EH (cell line): ENCODE measurements at places on chromosomes 3 and 15.

GRCh38 chr3:72129501-72130094, 344.6 kb upstream of the PROK2 start:
- no peak for DNase-seq

- no peak for DNase-seq
These were observed 10.5 kb downstream of the WWTR1 start for GRCh38 chr3:149647285-149647684.

DNA sequence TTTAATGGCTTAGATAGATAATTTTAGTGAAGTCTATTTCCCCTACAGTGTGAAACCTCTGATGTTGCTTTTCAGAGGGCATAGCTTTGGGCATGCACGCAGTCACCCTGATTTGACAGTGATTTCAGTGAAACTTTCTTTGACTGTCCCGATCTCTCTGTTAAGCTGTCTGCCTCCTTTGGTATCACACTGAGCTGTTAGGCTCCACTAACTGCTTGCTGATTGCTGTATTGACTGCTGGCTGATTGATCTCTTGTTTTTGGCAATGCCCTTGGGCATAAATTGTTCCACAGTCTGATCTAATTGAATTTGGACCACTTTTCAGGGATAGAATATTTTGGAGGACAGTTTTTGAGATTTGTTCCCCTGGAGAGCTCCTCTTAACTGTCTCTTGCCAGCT, 68.5 kb upstream of the CCDC54 start:
- DNase-seq: no peak

DNA sequence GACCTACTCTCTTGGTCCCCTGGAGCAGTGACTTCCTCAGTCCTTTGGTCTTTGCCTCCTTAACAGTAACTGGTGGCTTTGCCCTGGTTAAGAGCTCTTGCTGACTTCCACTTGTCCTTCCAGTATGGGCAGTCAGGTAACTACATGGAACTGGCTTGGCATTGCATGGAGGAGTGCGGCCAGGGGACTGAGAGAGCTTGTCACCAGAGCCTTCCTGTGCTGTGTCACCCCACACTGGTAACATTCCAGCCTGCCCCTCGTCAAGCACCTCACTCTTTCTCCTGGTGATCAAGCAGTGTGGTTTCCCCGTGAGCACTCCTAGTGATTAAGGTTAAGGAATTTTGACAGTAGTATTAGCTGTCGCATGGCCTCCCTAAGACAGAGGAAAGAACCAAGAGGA, 19.3 kb upstream of the SNX22 start:
- DNase-seq: no peak

DNA sequence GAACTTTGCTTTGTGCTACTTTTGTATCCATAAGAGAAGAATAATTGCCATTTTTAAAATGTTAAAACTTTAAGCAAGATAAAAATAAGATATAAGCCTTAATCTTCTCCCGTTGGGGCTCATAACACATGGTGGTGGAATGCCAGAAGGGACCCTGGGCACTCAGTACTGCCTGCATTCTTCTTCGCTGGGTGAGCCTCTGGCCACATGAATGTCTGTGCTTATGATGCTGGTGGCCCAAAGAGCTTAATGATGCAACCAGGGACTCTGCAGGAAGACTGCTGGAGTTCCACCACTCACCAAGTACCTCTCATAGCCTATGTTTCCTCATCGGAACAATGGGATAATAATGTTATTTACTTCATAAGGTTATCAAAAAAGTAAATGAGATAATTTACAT, 103.6 kb downstream of the ERC2 start:
- DNase-seq: no peak

- DNase-seq: peak; percentile 73
These were observed 44.6 kb downstream of the P3H2 start for GRCh38 chr3:190076136-190076535.

DNA sequence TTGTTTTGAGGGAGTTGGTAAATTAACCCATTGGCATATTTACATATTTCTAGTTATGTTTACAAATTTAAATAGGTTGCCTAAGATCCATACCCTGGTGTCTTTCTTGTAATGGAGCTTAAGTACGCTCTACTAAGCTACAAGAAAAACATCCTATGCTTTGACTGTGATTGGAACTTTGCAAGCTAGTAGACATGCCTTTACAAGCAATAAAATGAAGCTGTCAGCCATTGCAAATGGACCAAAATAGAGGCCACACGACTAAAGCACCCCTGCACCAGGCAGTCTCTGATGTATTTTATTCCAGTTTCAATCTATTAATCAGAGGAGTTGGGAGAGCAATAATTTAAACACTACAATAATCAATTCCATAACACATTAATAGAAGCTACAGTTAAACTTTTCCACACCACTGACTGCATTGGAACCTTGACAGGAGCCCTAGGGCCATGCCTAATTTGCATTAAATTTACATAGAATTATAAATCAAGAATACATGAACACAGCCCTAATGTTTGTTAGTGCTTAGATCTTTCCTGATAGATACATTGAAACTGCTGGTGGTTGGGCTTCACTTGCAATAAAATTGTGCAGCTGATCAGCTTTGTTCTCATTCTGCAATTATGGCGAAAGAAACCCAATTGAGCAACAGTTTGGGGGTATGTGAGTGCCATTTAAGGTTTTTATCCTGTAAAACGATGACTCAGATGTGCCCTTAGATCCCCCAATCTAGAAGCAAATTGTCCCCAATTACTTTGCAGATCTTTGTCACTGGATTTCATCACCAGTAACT, 360.1 kb downstream of the LSAMP start:
- DNase-seq: no peak

- peak; percentile 38 for DNase-seq
These were observed 34.6 kb downstream of the ZNF589 start for GRCh38 chr3:48275287-48276027.

DNA sequence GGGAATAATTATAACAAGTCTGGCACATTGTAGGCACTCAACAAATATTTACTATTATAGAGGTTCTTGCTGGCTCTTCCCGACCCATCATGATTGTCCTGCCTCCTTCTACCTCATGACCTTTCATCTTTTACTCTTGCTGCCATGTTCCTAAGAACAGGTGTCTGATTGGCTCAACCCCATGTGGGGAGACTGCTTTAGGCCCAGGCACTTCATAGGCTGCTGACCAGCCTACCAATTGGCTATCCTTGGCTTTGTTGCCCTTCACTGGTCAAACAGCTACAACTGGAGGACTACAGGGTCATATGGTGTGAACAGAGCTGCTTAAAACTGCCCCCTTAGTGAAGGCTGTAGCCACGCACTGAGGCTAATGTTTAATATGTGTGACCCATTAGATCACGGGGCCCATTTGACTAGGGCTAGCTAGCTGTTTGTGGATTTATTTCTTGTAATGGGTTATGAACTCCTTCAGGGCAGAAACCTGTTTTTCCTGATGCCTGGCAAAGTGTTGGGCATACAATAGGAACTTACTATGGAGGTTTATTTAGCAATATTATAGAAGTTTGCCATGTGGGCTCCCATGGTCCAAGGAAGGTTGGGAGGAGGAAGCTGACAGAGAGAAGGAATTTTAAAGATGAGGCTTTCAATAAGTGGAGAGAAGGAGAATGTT, 239.9 kb upstream of the TBC1D5 start:
- DNase-seq: no peak

- peak; percentile 47 for DNase-seq
These were observed 55.7 kb downstream of the RLBP1 start for GRCh38 chr15:89165677-89166076.

GRCh38 chr15:101492766-101493692, 3.5 kb upstream of the PCSK6 start:
- no peak for DNase-seq

DNA sequence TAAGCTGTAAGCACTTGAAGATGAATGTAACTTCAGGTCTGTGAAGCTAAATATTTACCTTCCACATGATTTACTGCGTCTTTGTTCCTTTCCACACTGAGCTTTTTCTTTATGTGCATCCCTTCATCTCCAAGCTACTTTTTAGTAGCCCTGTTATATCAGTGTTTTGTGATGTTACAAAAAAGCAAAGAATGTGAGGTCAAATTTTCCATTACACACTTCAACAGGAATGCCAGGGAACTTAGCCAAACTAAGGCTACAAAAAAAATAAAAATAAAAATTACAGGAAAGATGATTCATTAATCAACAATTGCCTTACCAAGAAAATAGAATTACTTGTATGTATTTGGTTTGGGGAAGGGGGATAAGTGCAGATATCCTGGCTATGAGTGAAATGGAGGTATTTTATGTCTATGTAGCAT, 73.0 kb downstream of the FILIP1L start:
- peak; percentile 93 for DNase-seq

DNA sequence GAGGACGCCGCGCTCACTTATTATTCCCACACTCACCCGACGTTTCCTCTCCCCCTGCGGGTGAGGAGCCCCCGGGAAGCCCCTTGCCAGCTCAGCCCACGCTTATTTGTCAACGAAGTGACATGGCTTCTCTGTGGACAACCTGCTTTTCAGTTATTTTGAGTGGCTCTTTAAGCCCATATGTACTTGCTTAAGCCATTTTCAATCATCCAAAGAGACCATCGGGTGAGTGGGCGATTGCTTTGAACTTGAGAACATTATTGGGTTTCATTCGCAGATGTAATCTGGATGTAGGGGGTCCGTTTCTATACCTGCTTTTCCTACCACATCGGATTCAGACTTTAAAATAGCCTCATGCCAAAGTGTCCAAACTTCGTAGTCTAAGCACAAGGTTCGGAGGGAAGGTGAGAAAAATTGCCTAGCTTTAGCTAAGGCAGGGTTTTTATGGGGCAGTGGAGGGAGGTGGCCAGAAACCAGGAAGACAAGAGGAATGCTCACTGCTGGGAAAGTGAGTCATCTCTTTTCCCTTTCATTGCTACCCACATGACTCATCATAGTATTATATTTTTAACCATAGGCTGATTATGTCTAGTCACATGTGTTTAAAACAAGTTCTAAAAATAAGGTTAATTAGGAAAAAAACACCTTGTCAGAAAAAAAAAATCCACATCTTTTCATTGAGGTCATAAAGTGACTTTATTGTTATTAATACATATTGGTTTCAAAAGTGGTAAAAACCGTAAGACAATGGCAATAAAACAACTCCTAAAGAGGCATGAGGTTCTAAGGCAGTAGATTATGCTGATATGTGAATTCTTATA, 773.1 kb upstream of the NR2F2 start:
- peak; percentile 97 for DNase-seq

- DNase-seq: no peak
These were observed at the start of gene CD200R1 for GRCh38 chr3:112974894-112975293. Gene CD200R1 (minus strand): TSS chr3:112975103. CDS start chr3:112974857, 246 bp downstream.

DNA sequence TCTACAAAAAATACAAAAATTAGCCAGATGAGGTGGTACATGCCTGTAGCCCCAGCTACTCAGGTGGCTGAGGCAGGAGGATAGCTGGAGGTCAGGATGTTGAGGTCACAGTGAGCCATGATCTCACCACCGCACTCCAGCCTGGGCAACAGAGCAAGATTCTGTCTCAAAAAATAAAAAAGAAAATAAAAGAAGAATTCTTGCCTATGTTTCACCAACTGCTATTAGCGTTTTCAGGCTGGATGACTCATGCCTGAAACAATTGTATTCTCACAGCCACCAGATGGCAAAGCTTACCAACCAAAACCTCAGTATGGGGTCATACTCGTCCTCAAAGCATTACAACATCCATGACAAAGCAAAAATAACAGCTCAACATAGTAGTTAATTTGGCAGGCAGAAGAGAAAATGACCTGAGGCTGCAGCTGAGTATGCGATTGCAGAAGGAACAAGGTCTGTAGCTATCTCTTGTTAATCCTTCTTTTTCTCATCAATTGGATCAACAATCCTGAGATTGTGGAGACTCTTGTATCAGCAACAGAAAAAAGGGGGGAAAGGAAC, 52.2 kb downstream of the TP53BP1 start:
- DNase-seq: peak; percentile 98

DNA sequence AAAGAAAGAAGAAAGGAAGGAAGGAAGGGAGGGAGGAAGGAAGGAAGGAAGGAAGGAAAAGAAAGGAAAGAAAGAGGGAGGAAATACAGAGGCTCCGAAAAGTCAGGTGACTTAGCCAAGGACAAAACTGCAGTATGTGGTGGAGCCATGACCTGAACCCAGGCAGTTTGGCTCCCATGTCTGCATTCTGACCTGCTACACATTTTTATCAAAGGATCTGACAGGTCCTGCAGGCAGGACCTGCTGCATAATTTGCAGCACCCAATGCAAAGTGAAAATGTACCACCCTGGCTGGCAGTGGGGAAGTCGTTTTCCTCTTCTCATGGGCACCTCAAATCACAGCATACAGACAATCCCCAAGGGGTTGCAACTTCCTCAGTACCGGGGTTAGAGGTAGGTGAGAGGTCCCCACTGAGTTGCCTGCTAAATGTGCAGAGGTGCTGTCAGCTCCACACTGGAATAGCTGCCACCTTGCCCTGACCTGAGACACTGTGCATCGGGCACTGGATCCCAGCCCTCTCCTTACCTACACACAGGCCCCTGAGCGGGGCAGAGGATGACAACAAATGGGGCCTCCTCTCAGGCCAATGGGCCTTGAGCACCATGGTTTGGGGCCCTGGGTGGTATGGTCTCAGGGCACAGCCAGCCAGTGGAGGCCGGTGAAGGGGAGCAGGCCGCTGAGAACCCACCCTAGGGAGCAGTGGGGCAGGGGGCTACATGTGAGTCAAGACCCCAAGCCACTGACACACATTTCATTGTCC, 175.1 kb downstream of the SHQ1 start:
- no peak for DNase-seq

DNA sequence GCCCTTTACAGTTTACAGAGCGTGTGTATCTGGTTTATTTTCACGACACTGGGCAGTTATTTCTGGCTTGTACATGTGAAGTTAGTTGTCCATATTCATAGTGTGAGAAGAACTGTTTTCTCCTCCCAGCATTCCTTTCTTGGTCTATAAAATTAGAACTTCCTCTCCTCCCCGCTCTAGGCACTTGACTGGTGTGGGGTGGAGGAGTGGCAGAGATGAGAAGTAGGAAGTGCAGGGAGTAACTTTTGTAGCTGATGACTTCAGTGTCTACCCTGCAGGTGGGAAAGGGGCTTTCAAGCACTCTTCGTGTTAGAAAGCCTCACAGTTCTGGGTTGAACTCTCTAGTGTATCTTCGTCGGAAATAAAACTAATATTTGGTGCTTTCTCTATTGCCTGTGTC, 13.4 kb downstream of the APOD start:
- DNase-seq: no peak

GRCh38 chr3:124837065-124837464, 50.1 kb downstream of the ITGB5 start:
- no peak for DNase-seq

GRCh38 chr15:29570948-29571791, 251.1 kb downstream of the TJP1 start:
- peak; percentile 16 for DNase-seq

DNA sequence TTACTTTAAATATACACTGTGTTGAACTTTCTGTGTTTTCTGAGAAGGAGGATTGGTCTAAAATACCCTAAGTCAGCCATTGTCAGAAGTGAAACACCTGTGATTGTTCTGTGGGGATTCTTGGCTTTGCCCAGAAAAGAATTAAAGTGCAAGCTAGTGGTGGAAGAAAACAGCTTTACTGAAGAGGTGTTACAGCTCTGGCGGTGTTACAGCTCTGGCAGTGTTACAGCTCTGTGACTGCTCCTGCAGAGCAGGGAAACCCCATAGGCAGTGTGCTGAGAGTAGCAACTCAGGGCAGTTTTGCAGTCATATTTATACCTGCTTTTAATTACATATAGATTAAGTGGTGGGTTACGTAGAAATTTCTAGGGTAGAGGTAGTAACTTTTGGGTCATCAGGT, 66.6 kb downstream of the C3orf20 start:
- no peak for DNase-seq

- DNase-seq: peak; percentile 4
These were observed 794 bp downstream of the ARPP19 start for GRCh38 chr15:52567871-52568600.

- DNase-seq: no peak
These were observed 4.5 kb downstream of the LRRC3B start for GRCh38 chr3:26627080-26627479.

- no peak for DNase-seq
These were observed 17.9 kb upstream of the NRROS start for GRCh38 chr3:196621611-196622010.
